Hair follicle dermal papilla cell (primary cell): ENCODE measurements at places on chromosomes 7 and 10. TPM values are rescaled to one million over a fixed set of nuclear protein-coding genes. Genes with fewer than 3 reads are reported as not detected.

AS3MT gene
- total RNA-seq: 9.9 and 14.6 TPM in 2 replicates

OR6V1 gene
- total RNA-seq: not detected in 2 replicates

MRLN gene
- total RNA-seq: not detected in 2 replicates

OR2A42 gene
- total RNA-seq: under 0.01 TPM in 1 of 2 replicates, not detected in the other

GIMAP4 gene
- not detected in 2 replicates for total RNA-seq

PNLIPRP1 gene
- not detected in 2 replicates for total RNA-seq

NPY4R2 gene
- 0.16 TPM in 1 of 2 replicates, not detected in the other for total RNA-seq

TAF3 gene
- total RNA-seq: 2.1 and 2.3 TPM in 2 replicates

AGR3 gene
- not detected in 2 replicates for total RNA-seq

FZD8 gene
- 3.2 and 5.6 TPM in 2 replicates for total RNA-seq

MOGAT3 gene
- not detected in 2 replicates for total RNA-seq

NCF1 gene
- total RNA-seq: not detected in 2 replicates

GFRA1 gene
- 26.1 and 31.3 TPM in 2 replicates for total RNA-seq

AKR1C1 gene
- 60.7 and 75.3 TPM in 2 replicates for total RNA-seq

SGMS1 gene
- 65.7 and 69.8 TPM in 2 replicates for total RNA-seq

CNNM1 gene
- total RNA-seq: 0.36 and 0.97 TPM in 2 replicates

VENTX gene
- not detected in 2 replicates for total RNA-seq

PLXDC2 gene
- total RNA-seq: 3.0 and 6.7 TPM in 2 replicates

CCDC136 gene
- total RNA-seq: 3.8 and 4.2 TPM in 2 replicates

HOXA2 gene
- total RNA-seq: 0.12 and 0.32 TPM in 2 replicates

TMEM213 gene
- total RNA-seq: not detected in 2 replicates

POR gene
- total RNA-seq: 83.3 and 114 TPM in 2 replicates

CHN2 gene
- total RNA-seq: 0.36 TPM in 1 of 2 replicates, not detected in the other

ITPRID1 gene
- not detected in 2 replicates for total RNA-seq

PLEKHS1 gene
- 0.16 and 0.24 TPM in 2 replicates for total RNA-seq

OPN1SW gene
- total RNA-seq: not detected in 2 replicates

EGFR gene
- total RNA-seq: 58.7 and 63.6 TPM in 2 replicates

ATOH7 gene
- total RNA-seq: not detected in 2 replicates

FAM53B gene
- 15.3 and 18.7 TPM in 2 replicates for total RNA-seq

GPR37 gene
- total RNA-seq: 0.73 and 1.5 TPM in 2 replicates

OR2A5 gene
- total RNA-seq: not detected in 2 replicates

CUBN gene
- total RNA-seq: 11.5 and 13.8 TPM in 2 replicates

MYH16 gene
- not detected in 2 replicates for total RNA-seq

SPRN gene
- 0.16 and 0.49 TPM in 2 replicates for total RNA-seq

CTTNBP2 gene
- 0.32 and 0.49 TPM in 2 replicates for total RNA-seq

HDAC9 gene
- 13.0 and 16.4 TPM in 2 replicates for total RNA-seq

ZNF727 gene
- 0.24 and 0.32 TPM in 2 replicates for total RNA-seq

LIPN gene
- not detected in 2 replicates for total RNA-seq

TMEM248 gene
- total RNA-seq: 98.2 and 123 TPM in 2 replicates

GPER1 gene
- total RNA-seq: 4.2 and 6.0 TPM in 2 replicates

MAGI2 gene
- total RNA-seq: 13.8 and 21.7 TPM in 2 replicates

CPA1 gene
- total RNA-seq: not detected in 2 replicates
